Gastroesophageal sphincter (tissue), 4 donors: ENCODE measurements at places on chromosomes 2 and 18.
A peak's percentile ranks its signal among the peaks of the same experiment; 100 is the strongest.

- no peak overlapping the region for H3K4me3 ChIP-seq
- H3K36me3 ChIP-seq = no peaks in the 10 kb centered on the region
- H3K4me1 ChIP-seq = no peaks in the 10 kb centered on the region
- no peaks in the 10 kb centered on the region for H3K27me3 ChIP-seq
Observed at GRCh38 chr2:62334440-62335058, 138.6 kb downstream of the B3GNT2 start.

GRCh38 chr18:63619661-63620060, 24.4 kb downstream of the SERPINB4 start:
- no peaks in the 10 kb centered on the region for H3K4me1 ChIP-seq
- no peaks in the 10 kb centered on the region for H3K27me3 ChIP-seq
- H3K27ac ChIP-seq = no peak overlapping the region
- ATAC-seq = no peak
- H3K4me3 ChIP-seq = no peak overlapping the region

DNA sequence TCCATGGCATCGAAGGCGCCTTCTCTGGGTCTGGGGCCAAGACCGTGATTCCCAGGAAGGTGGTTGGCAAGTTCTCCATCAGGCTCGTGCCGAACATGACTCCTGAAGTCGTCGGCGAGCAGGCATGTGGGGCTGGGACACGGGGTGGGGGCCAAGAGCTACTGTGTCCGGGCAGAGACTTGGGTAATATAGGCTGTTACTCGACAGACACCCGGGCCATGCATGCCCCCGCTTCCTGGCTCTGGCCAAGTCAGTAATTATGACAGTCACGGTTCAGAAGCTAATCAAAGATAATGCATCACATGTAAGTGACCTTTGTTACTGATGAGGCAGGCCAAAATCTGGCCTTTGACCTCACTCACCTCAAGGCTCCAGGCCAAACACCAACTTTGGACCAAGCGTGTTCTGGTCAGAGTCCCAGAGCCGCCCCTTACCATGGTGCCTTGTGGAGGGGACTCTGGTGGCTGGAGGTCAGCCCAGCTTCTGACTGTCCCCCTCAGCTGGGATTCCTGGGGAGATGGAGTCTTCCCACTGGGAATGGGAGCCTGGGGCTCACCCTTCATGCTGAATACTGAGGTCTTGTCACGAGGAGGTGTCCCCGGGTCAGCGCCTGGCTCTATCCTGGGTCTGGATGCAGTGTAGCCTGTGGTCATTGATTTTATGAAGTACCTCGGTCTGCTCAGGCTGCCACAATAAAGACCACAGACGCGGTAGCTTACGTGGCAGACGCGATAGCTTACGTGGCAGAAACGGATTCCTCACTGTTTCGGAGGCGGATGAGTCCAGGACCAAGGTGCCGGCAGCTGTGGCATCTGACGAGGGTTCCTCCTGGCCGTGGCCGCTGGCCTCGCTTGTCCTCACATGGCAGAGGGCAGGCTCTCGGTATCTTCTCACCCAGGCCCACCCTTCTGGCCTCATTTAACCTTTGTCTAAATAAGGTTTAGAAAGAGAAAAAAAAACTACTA, 17.7 kb upstream of the CNDP1 start:
- no peak overlapping the region for H3K27ac ChIP-seq
- H3K4me1 ChIP-seq = no peaks in the 10 kb centered on the region
- ATAC-seq = no peak
- no peak overlapping the region for H3K4me3 ChIP-seq
- no peaks in the 10 kb centered on the region for H3K27me3 ChIP-seq

DNA sequence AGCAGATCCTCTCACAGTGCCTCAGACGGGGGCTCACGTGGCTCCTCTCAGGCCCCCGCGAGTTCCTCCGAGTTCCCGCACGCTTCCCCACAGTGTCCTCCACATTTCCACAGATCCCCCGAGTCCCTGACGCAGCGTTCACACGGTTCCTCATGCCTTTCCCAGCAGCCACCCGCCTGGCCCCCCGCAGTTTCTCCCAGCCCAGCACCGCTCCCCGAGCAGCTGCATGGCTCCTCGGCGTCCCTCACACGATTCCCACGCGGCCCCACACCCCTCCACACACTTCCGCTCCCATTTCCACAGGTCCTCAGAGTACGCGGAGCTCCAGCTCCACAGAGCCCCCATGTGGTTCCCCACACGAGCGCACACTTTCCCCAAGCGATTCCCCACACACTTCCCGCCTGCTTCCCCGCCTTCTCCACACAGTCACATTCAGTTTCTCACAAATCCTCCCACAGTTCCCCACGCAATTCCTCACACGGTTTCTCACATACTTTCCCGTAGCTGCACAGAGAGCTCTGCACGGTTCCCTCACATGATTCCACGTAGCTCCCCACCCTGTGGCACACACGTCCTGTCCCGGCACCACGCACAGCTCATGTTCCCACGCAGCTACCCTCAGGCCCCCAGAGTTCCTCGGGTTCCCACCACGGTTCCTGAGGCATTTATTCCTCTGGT, 39.9 kb downstream of the KIF1A start:
- no peaks in the 10 kb centered on the region for H3K4me1 ChIP-seq
- H3K27me3 ChIP-seq = peaks cover 58% of the 10 kb centered on the region
- H3K36me3 ChIP-seq = no peaks in the 10 kb centered on the region
- no peak for ATAC-seq

DNA sequence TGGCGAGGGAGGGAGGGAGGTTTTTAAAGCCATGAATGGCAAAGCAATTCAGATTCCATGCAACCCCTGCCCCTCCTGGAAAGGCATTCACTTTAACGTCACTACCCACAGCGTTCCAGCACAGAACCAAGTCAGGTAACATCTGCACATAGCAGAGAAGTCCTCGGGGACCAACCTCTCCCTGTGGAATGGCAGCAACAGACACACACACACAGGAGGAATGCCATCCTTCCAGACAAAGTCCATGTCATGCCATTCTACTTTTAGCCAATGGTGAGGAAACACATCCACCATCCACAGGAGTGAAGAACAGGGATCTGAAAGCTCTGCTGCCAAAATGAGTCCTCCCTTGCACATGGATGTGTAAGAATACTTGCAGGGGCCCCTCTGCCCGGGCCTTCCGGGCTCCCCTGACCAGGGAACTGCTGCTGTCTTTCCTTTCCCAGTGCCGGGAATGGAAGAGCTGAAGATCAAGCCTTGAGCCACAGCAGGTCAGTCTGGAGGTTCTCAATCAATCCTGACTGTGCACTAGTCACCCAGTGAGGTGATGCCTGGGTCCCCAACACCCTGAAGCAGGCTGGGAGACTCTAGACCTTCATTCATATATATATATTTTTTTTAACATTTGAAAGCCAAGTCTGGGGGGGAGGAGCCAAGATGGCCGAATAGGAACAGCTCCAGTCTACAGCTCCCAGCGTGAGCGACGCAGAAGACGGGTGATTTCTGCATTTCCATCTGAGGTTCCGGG, 63.7 kb downstream of the UXS1 start:
- no peak for ATAC-seq
- no peaks in the 10 kb centered on the region for H3K4me1 ChIP-seq
- no peaks in the 10 kb centered on the region for H3K27me3 ChIP-seq
- no peaks in the 10 kb centered on the region for H3K36me3 ChIP-seq

DNA sequence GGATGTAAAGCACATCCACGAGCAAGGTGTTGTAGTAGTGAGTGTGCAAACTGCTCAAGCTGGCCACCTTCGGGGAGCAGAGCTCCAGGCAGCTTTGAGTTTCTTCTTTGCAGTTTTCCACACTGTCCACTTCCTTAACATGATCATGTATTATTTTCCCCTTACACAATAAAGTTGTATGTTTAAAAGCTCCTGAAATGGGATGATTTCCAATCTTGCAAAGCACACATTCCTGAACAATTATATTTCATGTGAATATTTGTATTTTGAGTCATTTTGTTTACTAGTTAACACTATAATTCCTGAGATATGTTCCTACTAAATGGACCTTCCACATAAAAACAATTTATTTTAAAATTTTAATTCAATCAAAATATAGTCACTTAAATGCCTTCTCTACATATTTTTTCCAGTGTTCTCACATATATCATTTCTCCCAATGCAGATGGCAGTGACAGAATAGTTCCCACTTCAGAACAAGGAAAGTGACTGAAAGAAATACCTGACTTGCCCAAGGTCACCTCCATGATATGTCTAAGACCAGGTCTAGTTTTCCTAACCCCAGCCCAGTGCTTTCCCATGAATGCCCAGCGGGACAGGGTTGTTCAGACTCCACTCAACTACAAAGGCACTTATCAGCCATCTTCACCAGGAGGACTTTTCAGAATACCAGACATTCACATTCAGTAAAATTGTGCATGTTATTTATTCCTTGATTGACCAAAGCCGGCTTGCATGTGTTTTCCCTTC, 5.5 kb downstream of the CYB5A start:
- no peak for ATAC-seq
- no peak overlapping the region for H3K4me3 ChIP-seq
- no peaks in the 10 kb centered on the region for H3K27me3 ChIP-seq

DNA sequence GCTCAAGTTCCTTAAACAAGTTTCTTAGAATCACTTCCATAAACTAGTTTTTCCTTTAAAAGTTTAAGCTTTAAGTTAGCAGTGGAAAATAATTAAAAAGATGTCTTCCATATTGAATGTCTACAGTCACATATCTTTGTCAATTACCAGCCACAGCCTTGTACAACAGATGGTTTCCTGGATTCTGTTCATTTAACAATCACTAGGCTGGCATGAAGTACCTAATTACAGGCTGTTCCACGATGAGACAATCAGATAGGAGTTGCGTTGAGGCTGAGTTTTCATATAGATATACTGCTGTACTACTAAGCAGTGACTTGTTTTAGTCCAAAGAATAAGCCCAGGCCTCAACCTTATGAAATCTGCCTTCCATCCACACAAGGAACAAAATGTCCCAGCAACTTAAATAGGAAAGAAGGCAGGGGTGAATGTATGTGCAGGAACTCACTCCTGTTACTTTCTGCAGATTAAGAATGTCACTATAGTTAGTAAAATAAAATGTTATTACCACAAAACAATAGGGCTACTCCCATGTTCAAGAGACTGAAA, 131.0 kb downstream of the ZAP70 start:
- ATAC-seq = no peak
- no peaks in the 10 kb centered on the region for H3K27me3 ChIP-seq
- peaks cover 38% of the 10 kb centered on the region for H3K36me3 ChIP-seq
- H3K4me1 ChIP-seq = no peaks in the 10 kb centered on the region

GRCh38 chr2:5664278-5664681, 27.9 kb upstream of the SOX11 start:
- H3K4me1 ChIP-seq = no peaks in the 10 kb centered on the region
- H3K27me3 ChIP-seq = no peaks in the 10 kb centered on the region
- H3K36me3 ChIP-seq = no peaks in the 10 kb centered on the region
- H3K4me3 ChIP-seq = no peak overlapping the region
- ATAC-seq = no peak

- no peak for ATAC-seq
- H3K27ac ChIP-seq = peak overlapping the region; percentile 53
- H3K4me1 ChIP-seq = peaks cover 52% of the 10 kb centered on the region
- H3K4me3 ChIP-seq = no peak overlapping the region
- H3K27me3 ChIP-seq = no peaks in the 10 kb centered on the region
Observed at GRCh38 chr2:37569131-37569823, 102.2 kb downstream of the CDC42EP3 start.

GRCh38 chr2:54271189-54271588, 15.2 kb upstream of the TSPYL6 start:
- H3K27me3 ChIP-seq = no peaks in the 10 kb centered on the region
- no peaks in the 10 kb centered on the region for H3K4me1 ChIP-seq
- ATAC-seq = no peak
- no peak overlapping the region for H3K27ac ChIP-seq

DNA sequence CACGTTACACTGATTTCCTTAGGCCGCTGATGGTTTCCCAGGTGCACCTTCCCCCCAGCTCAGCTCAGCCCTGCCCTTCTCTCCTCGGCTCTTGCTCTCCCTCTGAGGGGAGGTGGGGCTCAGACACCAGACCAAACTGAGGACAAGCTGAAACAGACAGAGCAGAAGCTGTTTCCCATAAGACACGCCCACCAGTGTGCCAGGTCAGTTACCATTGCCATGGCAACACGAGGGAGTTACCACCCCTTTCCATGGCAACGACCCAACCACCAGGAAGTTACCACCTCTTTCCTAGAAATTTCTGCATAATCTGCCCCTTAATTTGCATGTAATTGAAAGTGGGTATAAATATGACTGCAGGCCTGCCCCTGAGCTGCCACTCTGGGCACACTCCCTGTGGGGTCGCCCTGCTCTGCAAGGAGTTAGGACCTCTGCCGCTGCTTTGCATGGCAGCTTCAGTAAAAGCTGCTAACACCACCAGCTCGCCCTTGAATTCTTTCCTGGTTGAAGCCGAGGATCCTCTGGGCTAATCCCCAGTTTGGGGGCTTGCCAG, 120.9 kb upstream of the SMIM21 start:
- H3K4me1 ChIP-seq = no peaks in the 10 kb centered on the region
- no peaks in the 10 kb centered on the region for H3K36me3 ChIP-seq
- H3K4me3 ChIP-seq = no peak overlapping the region
- no peak overlapping the region for H3K27ac ChIP-seq
- no peak for ATAC-seq

- H3K4me1 ChIP-seq = peaks cover 50% of the 10 kb centered on the region
- no peaks in the 10 kb centered on the region for H3K27me3 ChIP-seq
- no peaks in the 10 kb centered on the region for H3K36me3 ChIP-seq
- H3K27ac ChIP-seq = no peak overlapping the region
Observed at GRCh38 chr2:69059731-69060290, 46.8 kb downstream of the ANTXR1 start.

DNA sequence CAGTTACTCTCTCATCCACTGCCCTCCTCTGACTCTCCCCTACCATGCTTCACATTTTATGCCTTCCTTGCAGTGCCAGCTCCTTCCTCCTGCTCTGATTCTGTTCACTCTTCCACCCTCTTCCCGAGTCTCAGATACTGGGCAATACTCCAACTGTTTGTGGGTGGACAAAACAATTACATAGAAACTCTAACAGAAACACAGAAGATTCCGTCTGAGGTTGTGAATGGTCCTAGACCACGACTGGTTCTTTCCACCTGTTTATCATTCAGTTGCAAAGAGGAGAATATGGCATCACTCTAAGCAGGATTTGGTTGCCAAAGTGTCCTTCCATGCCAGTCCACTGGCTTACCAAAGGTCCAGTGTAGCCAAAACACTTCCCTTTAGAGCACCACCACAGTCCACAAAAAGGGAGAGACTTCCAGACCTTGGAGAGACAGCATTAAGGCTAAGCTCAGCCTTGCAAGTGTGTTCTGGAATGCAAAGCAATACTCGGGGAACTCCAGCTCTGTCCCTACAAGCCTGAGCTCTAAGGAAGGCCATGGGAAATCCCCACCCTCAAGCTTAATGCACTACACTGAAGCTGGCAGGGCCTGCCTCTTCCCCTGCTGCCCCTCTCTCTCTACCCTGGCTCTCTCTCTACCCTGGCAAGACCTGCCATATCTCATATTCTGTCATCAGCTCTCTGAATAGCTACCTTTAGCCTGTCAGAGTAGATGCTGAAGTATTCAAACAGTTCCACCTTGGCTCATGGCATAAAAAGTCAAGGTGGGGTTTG, 33.6 kb upstream of the RND3 start:
- H3K36me3 ChIP-seq = no peaks in the 10 kb centered on the region
- no peak overlapping the region for H3K4me3 ChIP-seq
- no peaks in the 10 kb centered on the region for H3K27me3 ChIP-seq
- no peaks in the 10 kb centered on the region for H3K4me1 ChIP-seq
